ENCODE measurements at places on chromosomes 6 and 20. TPM values are rescaled to one million over a fixed set of nuclear protein-coding genes. Genes with fewer than 3 reads are reported as not detected.

DNA sequence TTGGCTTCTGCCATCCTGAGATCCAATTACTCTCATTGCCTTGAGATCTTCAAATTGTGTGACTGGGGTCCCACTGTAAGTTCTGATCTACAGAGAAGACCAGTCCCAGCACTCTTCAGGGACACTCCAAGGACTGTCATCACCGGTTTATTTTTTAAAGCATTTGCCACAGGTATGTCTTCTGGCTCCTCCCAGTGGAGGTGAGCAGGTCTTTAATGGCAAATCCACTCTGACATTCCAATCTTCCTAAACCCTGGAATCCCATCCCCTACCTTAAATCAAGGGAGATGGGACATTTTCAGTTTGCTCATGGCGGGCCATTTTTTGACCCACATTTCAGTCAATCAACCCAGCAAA lies 35.2 kb upstream of the IYD start:
- H3K4me3 ChIP-seq: no peak overlapping the region
- H3K27ac ChIP-seq: no peak overlapping the region
- no peaks in the 10 kb centered on the region for H3K4me1 ChIP-seq
- peaks cover 10% of the 10 kb centered on the region for H3K27me3 ChIP-seq
- no peaks in the 10 kb centered on the region for H3K36me3 ChIP-seq
- DNase-seq: no peak

- H3K27me3 ChIP-seq: no peaks in the 10 kb centered on the region
- H3K36me3 ChIP-seq: no peaks in the 10 kb centered on the region
- no peak overlapping the region for H3K27ac ChIP-seq
These were observed 124.8 kb downstream of the SH3BGRL2 start for GRCh38 chr6:79755967-79756366.

DNA sequence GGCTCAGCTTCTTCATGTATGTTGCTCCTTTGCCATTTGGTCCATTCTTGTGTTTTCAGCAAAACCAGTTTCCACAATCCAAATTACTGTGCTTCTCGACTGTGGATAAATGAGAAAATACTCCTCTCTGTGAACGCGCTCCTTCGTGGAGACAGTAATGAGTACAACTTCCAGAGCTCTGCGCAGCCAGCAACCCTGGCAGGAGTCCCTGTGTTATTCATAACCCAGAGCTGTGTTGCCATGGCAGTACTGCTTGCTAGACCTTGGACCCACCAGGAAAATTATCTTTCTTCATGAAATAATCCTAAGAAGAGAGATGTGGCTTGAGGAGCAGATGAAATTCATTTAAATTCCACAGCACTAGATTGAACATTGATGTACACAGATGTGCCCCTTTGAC lies 73.7 kb downstream of the SLC22A3 start:
- H3K27ac ChIP-seq: no peak overlapping the region
- DNase-seq: no peak
- H3K4me3 ChIP-seq: no peak overlapping the region
- H3K27me3 ChIP-seq: peaks cover 4% of the 10 kb centered on the region
- no peaks in the 10 kb centered on the region for H3K36me3 ChIP-seq

Gene TAAR8
- not detected for total RNA-seq

DNA sequence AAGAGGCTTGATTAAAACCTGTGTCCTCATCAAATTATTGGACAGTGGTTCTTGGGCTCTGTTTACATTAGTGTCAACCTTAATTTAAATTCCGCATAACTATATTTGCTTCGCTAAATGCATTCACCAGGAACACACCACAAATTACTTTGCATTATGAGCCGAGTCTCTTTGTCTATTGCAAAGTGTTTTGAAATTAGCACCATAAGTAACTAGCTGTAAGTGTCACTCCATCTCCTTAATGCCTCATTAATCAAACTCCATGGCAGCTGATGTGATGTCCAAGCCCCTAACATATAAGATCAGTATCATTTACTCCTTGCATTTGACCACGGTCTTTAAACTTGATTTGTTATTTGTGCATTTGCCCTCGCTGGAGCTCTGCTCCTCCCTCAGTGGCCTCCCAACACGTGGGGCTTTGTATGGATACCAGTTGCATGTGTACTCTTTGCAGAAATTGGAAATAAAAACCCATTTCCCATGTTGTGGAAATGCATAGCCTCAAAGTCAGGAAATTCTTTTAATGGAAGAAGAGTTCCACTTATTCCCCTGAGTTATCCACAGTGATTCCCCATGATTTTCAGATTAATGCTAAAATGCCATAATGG lies 24.6 kb downstream of the FOXA2 start:
- no peaks in the 10 kb centered on the region for H3K36me3 ChIP-seq
- no peak overlapping the region for H3K27ac ChIP-seq
- H3K4me1 ChIP-seq: no peaks in the 10 kb centered on the region
- H3K27me3 ChIP-seq: peaks cover 60% of the 10 kb centered on the region

Gene CCDC170
- total RNA-seq: 0.84 TPM

- peaks cover 3% of the 10 kb centered on the region for H3K4me1 ChIP-seq
- no peak overlapping the region for H3K4me3 ChIP-seq
- H3K27ac ChIP-seq: no peak overlapping the region
- H3K27me3 ChIP-seq: no peaks in the 10 kb centered on the region
- DNase-seq: no peak
- H3K36me3 ChIP-seq: peaks cover 13% of the 10 kb centered on the region
These were observed 10.1 kb upstream of the PRL start for GRCh38 chr6:22306741-22307466.

DNA sequence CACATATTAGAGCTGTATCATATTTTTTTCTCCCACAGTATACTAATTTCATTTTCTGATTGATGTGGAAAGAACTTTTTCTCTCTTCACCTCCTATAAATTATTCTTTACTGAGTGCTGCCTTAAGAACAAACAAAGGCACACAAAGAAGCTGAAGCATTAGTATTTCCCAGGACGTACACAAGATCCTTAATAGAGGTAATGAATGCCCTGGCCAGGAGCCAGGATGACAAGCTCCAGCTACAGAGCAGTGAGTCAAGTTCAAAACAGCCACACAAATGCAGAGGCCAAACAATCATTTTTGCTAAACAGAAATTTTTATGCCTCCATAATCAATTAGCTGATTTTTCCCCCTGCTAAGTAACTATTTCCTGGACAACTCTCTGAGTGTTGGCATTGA lies 639.6 kb downstream of the EPHA7 start:
- no peaks in the 10 kb centered on the region for H3K36me3 ChIP-seq
- H3K4me1 ChIP-seq: peaks cover 19% of the 10 kb centered on the region
- DNase-seq: no peak
- H3K27me3 ChIP-seq: no peaks in the 10 kb centered on the region
- H3K4me3 ChIP-seq: no peak overlapping the region
- H3K27ac ChIP-seq: no peak overlapping the region

- H3K4me1 ChIP-seq: no peaks in the 10 kb centered on the region
- no peak overlapping the region for H3K4me3 ChIP-seq
- H3K36me3 ChIP-seq: no peaks in the 10 kb centered on the region
These were observed 620.1 kb downstream of the HTR1B start for GRCh38 chr6:76843054-76843822.

Gene GPLD1
- total RNA-seq: 2.4 TPM
